Fibroblast of villous mesenchyme (primary cell): ENCODE measurements at places on chromosomes 7 and 10. TPM values are rescaled to one million over a fixed set of nuclear protein-coding genes. Genes with fewer than 3 reads are reported as not detected.

PVRIG gene
- not detected in 2 replicates for total RNA-seq

DNA sequence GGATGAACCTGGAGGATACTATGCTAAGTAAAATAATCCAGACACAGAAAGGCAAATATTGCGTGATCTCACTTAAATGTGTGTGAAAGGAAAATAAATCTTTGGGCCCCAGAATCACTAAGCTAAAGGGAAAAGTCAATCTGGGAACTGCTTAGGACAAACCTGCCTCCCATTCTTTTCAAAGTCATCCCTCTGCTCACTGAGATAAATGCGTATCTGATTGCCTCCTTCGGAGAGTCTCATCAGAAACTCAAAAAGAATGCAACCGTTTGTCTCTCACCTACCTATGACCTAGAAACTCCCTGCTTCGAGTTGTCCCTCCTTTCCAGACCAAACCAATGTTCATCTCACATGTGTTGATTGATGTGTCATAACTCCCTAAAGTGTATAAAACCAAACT, 40.1 kb upstream of the LAMB4 start:
- no peak for DNase-seq

PIK3CG gene
- total RNA-seq, result 0.43 and 0.64 TPM in 2 replicates

GRCh38 chr10:129586898-129587443, 119.9 kb downstream of the MGMT start:
- DNase-seq, result no peak

THNSL1 gene
- 1.3 and 3.5 TPM in 2 replicates for total RNA-seq

DNA sequence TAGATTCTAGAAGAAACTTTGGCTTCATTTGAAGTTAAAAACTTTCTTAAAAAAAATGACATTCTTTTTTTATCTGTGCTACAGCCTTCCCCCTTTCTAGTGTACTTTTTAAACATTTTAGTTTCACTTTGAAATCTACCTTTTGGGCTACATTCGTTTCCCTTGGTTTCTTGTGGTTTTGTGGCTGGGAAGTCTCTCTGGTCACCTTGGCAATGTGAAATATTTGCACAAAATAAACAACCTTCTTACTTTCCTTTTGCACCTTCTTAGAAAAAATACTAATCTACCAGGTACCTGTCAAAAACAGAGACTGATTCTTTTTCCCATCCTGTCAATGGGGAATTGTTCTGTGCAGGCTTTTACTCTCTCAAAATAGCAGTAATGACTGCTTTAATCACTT, 350.2 kb downstream of the GATA3 start:
- no peak for DNase-seq

OR2A5 gene
- not detected in 2 replicates for total RNA-seq

DNA sequence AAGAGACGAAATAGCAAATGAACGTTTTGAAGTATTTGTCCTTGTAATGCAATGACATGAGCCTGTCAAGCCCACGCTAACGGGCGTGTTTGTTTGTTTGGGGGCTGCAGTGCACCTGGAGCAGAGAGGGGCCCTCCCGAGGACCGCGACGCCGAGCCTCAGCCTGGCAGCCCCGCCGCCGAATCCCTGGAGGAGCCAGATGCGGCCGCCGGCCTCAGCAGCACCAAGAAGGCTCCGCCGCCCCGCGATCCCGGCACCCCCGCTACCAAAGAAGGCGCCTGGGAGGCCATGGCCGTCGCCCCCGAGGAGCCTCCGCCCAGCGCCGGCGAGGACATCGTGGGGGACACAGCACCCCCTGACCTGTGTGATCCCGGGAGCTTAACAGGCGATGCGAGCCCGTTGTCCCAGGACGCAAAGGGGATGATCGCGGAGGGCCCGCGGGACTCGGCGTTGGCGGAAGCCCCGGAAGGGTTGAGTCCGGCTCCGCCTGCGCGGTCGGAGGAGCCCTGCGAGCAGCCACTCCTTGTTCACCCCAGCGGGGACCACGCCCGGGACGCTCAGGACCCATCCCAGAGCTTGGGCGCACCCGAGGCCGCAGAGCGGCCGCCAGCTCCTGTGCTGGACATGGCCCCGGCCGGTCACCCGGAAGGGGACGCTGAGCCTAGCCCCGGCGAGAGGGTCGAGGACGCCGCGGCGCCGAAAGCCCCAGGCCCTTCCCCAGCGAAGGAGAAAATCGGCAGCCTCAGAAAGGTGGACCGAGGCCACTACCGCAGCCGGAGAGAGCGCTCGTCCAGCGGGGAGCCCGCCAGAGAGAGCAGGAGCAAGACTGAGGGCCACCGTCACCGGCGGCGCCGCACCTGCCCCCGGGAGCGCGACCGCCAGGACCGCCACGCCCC, 118.5 kb downstream of the CYTH3 start:
- DNase-seq, result no peak

CARD11 gene
- under 0.01 TPM in 1 of 2 replicates, not detected in the other for total RNA-seq

- DNase-seq, result no peak
These were observed 604 bp downstream of the SCART1 start for GRCh38 chr10:133454204-133454893.

GRCh38 chr10:28637346-28637745, 40.0 kb upstream of the BAMBI start:
- no peak for DNase-seq

- DNase-seq, result no peak
These were observed at the start of gene SLC13A4 for GRCh38 chr7:135728136-135728669. Gene SLC13A4, minus strand, starts transcription at chr7:135728186. Its CDS starts 690 bp downstream, at chr7:135727496.

GRCh38 chr7:141731476-141732149, 6.5 kb upstream of the SSBP1 start:
- DNase-seq, result no peak

LRRC17 gene
- 39.9 and 70.0 TPM in 2 replicates for total RNA-seq

GRCh38 chr7:70188901-70189650, 590.8 kb downstream of the AUTS2 start:
- no peak for DNase-seq

- no peak for DNase-seq
These were observed 135.8 kb downstream of the DGKB start for GRCh38 chr7:14766747-14767146.

MMP21 gene
- total RNA-seq, result not detected in 2 replicates

- no peak for DNase-seq
These were observed 21.9 kb downstream of the GRID1 start for GRCh38 chr10:86344714-86345161.

DNA sequence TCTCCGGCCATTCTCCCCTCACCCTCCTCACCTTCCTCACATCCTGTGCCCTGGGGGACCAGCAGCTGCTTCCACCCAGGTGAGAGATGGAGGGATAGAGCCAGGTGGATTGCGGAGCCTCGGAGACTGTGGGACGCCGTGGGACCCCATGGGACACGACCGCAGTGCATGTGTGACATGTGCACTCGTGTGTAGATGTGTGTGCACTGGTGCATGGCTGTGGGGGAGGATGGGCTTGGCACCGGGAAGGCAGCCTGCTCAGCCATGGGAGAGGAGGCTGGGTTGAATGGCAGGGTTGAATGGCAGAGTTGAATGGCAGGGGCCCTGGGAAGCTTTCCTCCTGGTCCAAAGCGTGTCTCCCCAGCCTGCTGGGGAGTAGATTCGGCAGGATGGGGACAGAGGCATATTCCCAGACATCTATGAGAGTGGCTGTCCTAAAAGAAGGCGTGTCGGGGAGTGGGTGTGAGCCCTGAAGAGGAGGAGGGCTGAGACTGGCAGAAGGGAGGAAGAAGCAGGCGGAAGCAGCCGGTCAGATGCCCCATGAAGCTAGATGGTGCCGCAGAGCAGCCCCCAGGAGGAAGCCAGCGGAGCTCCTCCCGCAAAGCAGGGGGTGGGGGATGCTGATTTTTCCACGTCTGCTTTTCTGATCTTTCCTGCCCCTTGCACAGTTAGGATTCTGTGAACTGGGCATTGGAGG, 815 bp downstream of the GIMAP8 start:
- no peak for DNase-seq
